ENCODE measurements at places on chromosomes 2 and 18. TPM values are rescaled to one million over a fixed set of nuclear protein-coding genes. Genes with fewer than 3 reads are reported as not detected.

Gene PCGF1
- total RNA-seq = 18.4 TPM

Gene TMEM247
- total RNA-seq = not detected

Gene CENPA
- 6.5 TPM for total RNA-seq

Gene CREB1
- total RNA-seq = 51.7 TPM

DNA sequence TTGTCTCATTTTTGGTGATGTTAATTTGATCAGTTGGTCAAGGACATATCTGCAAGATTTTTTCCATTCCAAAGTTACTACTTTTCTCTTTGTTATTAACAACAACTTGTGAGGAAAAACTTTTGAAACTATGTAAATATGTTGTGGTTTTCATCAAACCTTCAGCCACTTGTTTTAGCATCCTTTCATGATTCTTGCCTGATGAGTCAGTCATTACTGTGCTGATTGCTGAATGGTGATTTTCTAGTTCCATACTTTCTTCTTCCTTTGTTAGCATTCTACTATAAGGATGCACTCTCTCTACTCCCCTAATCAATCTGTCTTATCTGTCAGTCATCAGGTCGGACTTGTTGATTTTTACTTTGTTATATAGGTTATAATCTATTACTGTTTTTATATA, 10.9 kb downstream of the TMEM87B start:
- no peak for DNase-seq

GRCh38 chr2:2146969-2147900, 183.8 kb downstream of the MYT1L start:
- DNase-seq = no peak

DNA sequence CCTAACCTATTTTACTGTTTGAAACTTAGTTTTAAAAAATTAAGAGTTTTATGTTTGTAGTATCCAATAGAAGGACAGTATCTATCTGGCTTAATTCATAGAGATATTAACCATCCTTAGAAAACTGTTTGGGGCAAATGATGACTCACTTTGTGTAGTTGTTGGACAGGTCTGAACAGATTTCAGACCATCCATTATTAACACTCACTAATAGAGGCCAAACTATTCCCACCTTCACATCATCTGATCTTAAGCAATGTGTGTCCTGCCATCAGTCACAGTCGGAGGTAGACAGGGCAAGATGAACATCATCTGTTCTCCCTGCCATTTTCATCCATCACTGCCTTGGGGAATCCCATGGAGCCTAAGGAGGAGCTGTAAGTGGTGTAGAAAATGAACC, 164.6 kb upstream of the DCC start:
- no peak for DNase-seq

DNA sequence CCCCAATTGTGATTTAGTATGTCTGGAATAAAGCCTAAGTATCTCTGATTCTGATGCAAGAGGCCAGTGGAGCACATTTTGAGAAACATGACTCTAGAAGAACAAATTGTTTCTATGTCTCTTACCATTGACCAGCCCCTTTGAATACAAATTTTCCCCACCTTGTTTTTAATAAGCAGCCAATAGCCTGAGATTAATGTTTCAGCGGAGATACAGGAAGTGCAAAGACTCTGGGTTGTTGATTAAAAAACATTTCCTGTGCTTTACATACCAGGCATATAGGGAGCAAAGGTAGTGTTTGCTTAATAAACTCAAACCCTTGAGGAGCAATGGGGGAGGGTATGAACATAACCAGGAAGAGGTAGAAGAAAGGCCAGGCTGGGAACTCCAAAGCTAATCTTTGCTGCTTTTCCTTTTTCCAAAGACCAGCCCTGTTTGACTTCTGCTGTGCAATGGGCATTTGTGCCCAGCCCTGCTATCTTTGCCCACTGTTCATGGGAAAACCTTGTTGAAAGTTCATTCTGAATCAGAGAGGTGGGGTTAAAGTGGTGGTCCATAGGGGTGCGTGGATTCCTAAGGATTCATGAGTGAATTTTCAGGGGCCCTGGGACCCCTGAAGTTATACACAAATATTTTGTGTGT, 29.3 kb downstream of the UPP2 start:
- DNase-seq = no peak

GRCh38 chr18:27787547-27787946, 389.4 kb downstream of the CDH2 start:
- no peak for DNase-seq

DNA sequence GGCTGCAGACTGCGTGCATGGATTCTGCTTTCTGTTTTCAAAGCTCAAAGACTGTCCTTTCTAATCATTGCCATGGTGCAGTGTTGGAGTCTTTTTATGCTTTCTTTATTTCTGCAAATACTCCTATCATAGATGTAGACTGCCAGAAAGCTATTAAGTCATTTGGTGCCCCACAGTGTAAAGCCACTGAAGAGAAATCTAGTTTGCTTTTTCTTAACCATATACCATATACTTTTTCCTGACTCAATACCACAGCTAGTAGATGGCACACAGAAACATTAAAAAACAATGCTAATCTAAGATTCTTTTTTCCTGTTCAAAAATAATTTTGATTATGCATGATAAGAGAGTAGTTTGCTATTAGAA, 109.9 kb upstream of the RAB27B start:
- DNase-seq = no peak

DNA sequence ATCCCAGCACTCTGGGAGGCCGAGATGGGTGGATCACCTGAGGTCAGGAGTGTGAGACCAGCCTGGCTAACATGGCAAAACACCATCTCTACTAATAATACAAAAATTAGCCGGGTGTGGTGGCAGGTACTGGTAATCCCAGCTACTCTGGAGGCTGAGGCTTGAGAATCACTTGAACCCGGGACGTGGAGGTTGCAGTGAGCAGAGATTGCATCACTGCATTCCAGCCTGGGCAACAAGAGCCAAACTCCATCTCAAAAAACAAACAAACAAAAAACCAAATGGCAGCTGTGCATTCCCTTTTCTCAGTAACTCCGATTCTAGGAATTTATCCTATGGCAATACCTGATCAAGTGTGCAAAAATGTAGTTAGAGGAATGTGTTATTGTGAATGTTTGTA, 4.7 kb upstream of the GRHL1 start:
- DNase-seq = no peak
